ENCODE measurements at places on chromosomes 16 and 17.

DNA sequence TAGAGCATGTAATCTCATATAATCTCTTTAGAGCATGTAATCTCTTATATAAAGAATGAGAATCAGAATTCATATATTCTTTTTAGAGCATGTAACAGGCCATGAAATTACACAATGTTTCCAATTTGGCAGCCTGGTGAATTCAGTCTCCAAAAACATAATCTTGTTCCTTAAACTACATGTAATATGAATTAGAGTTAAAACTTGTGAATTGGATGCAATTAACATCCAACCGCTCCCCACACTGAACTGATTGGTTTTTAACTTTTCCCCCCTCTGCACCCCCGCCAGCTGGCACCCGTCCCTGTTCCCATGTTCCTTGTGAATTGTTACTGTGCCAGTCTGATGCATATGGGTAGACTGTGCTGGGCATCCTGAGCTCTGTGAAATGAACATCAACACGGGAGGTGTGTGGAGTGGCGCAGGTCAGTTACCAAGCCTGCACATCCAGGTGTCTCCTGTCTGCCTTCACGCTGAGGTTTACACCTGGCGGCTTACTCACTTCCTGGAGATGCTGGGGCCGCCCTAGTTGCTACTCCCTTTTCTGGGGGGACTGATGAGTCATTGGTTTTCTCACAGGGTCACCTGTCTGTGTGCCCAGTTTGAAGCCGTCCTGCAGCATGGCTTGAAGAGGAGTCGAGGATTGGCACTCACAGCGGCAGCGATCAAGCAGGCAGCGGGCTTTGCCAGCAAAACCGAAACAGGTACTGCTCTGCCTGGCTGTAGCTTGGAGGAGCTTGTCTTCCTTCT is 50.4 kb downstream of the SNX29 start:
- no peaks in the 10 kb centered on the region for H3K27me3 ChIP-seq
- no peak overlapping the region for H3K4me3 ChIP-seq
- H3K4me1 ChIP-seq, result peaks cover 4% of the 10 kb centered on the region
- no peak for DNase-seq

DNA sequence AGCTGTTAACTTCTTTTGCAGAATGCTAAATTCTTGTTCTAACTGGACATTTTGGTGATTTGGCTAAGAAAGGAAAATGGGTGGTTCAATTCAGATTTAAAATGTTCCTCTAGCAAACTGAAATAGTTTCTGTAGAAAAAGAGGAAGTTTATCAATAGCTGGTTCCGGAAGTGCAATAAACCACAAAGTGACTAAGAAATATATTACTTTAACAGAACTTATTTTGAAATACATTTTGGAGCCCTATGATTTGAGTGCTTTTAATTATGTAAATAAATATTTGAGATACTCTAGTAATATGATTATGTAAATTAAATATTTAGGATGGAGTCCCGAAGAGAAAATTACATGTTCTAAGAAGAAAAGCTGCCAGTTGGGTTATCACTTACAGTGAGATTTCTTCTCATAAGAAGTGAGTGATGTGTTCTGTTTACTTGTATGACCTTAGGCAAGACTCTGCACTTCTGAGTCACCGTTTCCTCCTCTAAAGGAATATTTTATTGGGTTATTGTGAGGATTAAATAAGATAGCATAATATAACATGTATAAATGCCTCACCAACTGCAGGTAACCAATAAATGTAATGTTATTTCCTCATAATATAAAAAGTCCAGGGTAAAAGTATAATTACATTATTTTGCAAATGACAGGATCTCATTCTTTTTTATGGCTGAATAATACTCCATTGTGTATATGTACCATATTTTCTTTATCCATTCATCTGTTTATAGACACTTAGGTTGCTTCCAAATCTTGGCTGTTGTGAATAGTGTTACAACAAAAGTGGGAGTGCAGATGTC is at the start of gene EVI2B:
TSS of gene EVI2B (minus strand) at position 73 of the 800 bp plus-strand sequence. CDS start 8,445 bp downstream, outside the sequence.
- peak within 1 kb of the TSS; percentile 12 for H3K27ac ChIP-seq
- no peaks in the 10 kb centered on the region for H3K36me3 ChIP-seq
- no peak for DNase-seq
- no peak within 1 kb of the TSS for H3K4me3 ChIP-seq

- peak overlapping the region; percentile 99 for H3K27ac ChIP-seq
- peak overlapping the region; percentile 83 for H3K4me3 ChIP-seq
- no peaks in the 10 kb centered on the region for H3K27me3 ChIP-seq
- H3K36me3 ChIP-seq, result peaks cover 6% of the 10 kb centered on the region
- no peak for DNase-seq
Observed at GRCh38 chr16:20902426-20902825, 1.9 kb downstream of the LYRM1 start.

GRCh38 chr16:51523400-51523799 is 372.3 kb upstream of the SALL1 start:
- H3K36me3 ChIP-seq, result peaks cover 30% of the 10 kb centered on the region
- no peak overlapping the region for H3K4me3 ChIP-seq
- H3K27me3 ChIP-seq, result no peaks in the 10 kb centered on the region
- no peak for DNase-seq

GRCh38 chr16:14489460-14489859 is 140.6 kb downstream of the PARN start:
- no peak overlapping the region for H3K4me3 ChIP-seq
- H3K36me3 ChIP-seq, result no peaks in the 10 kb centered on the region
- peak; percentile 45 for DNase-seq
- H3K4me1 ChIP-seq, result peaks cover 39% of the 10 kb centered on the region

GRCh38 chr16:52367821-52368220 is 179.1 kb downstream of the TOX3 start:
- no peak overlapping the region for H3K27ac ChIP-seq
- no peaks in the 10 kb centered on the region for H3K36me3 ChIP-seq
- H3K4me3 ChIP-seq, result no peak overlapping the region
- H3K4me1 ChIP-seq, result no peaks in the 10 kb centered on the region
- H3K27me3 ChIP-seq, result no peaks in the 10 kb centered on the region
- no peak for DNase-seq
